Peyer's patch (tissue), 4 donors: ENCODE measurements at places on chromosomes 2 and 18.

- no peak for DNase-seq
These were observed 60.0 kb downstream of the MAPK4 start for GRCh38 chr18:50619861-50620275.

GRCh38 chr2:40361478-40361877 is 90.4 kb downstream of the SLC8A1 start:
- DNase-seq: no peak

GRCh38 chr18:59929621-59930295 is 30.0 kb downstream of the PMAIP1 start:
- DNase-seq: no peak

DNA sequence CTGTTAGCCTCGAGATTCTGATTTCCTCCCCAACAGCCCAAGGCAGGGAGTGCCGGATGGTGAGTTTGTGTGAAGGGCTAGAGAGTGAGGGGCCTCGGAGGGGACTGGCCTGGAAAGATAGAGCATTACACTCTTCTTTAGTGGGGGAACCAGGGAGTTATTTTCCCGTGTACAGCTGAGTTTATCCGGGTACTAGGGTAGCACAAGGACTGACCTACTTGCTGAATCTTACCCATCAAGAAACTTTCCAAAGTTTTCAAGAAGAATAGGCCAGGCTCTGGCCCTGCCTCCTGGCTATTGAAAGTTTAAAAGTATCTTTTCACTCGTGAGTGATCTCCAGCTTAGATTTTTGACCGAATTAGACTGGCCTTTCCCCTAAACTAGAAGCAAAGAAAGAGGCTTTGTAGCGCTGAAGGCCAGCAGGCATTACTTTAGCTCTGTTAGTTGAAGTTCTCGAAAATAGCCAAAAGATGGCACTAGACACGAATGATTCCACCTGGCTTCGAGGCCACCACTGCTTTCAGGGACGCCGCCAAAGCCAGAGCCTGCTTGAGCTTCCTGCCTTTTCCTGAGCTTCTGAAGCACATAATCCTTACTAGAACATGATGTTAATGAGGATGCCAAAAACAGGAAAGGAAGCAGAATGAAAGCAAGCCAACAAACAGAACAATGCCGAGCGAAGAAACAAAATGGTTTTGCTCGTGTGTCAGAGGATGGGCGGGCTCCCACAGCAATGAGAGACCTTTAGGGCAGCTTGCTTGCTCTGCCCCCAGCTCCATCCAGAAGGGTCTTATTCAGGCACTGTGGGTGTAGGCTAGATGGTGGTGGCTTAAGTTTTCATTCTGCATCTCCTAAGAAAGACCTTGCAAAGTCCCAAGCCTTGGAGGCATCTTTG is 55.8 kb downstream of the TSN start:
- no peak for DNase-seq

GRCh38 chr2:1964659-1965058 is 220.3 kb upstream of the PXDN start:
- DNase-seq: no peak

GRCh38 chr2:218125626-218126080 is at the start of gene CXCR2:
Gene CXCR2 (plus strand): TSS chr2:218126028. CDS start chr2:218134802, 8,774 bp downstream.
- peak; percentile 17 for DNase-seq

- DNase-seq: no peak
These were observed 68.1 kb downstream of the CLHC1 start for GRCh38 chr2:55163941-55164390.

DNA sequence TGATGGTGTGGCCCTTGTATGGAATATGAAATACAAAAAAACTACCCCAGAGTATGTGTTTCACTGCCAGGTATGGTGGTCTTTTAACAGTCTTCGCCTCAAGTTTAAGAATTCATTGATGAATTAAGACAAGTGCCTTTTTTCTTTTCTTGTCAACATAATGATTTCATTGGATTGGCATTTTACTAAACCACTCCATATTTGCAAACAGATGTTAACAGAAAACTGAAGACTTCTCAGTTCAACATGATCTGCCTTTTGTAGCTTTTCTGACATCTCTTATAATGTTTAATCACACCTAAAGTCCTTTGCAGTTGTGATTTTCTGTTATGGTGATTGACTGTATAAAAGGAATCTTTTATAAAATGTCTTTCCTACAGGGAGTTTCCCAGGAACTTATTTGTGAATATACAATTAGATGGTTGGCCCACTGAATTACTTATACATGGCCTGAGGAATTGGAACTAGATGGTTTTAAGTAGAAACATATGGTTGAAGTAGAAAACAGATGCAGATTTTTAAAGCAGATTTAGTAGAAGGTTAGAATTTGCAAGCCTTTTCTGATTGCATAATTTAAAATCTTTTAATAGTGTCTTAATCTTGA is 39.7 kb downstream of the DYNC1I2 start:
- DNase-seq: no peak

DNA sequence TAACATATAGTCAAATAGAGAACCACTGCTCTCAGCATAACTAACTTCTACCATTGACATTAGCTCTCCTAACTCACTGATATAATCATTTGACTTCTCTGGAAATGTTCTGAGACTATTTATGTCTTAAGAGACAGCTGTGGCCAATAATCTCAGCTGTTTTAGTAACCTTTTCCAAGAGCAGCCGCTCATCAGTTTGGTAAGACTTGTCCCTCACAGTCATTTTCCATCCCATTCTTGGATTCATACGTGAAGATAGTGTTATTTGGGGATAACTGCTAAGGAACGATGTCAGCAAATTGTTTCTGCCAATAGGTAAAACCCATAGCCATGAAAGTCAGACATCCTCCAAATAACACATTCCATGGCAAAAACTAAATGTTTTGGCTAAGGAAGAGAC is 127.8 kb downstream of the LNPK start:
- DNase-seq: no peak

DNA sequence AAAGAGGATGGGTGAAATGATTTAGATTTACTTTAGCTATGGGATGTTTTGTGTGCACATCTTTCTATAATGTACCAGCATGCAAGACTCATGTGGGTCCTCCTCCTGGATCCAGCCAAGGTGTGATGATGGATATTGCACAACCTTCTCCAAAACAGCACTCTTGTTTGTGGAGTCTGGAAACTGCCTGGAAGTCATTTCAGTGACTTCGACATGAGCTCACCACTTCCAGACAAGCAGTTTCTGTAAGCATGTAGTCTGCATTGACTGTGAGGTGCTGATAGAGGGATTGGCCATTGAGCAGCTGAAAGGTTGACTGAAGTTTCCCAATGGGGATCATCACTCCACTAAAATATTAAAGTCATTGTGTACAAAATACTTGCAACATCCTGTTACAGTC is 154.0 kb downstream of the TRIB2 start:
- no peak for DNase-seq

GRCh38 chr2:229539628-229540027 is 174.7 kb downstream of the DNER start:
- DNase-seq: no peak

GRCh38 chr2:100857341-100857740 is 37.4 kb downstream of the NPAS2 start:
- no peak for DNase-seq

- DNase-seq: no peak
These were observed 312.3 kb downstream of the PRKCE start for GRCh38 chr2:45963816-45964215.

- no peak for DNase-seq
These were observed 117.3 kb downstream of the TTC27 start for GRCh38 chr2:32745191-32745590.

- peak; percentile 34 for DNase-seq
These were observed 104.6 kb upstream of the CTDP1 start for GRCh38 chr18:79574938-79575525.

GRCh38 chr2:130338793-130339345 is 3.8 kb upstream of the IMP4 start:
- no peak for DNase-seq

DNA sequence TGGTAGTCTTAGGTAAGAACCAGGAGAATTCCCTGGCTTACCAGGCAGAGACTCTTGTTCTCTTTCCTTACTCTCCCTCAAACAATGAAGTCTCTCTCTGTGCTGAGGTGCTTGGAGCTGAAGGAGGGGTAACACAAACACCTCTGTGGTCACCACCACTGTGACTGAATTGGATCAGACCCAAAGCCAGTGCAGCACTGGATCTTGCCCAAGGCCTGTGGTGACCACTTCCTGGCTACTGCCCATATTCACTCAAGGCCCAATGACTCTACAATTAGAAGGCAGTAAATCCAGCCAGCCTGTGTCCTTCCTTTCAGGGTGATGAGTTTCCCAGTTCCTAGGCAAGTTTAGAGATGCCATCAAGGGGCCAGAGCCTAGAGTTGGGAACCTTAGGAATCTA is 706.8 kb downstream of the SLC4A3 start:
- no peak for DNase-seq

DNA sequence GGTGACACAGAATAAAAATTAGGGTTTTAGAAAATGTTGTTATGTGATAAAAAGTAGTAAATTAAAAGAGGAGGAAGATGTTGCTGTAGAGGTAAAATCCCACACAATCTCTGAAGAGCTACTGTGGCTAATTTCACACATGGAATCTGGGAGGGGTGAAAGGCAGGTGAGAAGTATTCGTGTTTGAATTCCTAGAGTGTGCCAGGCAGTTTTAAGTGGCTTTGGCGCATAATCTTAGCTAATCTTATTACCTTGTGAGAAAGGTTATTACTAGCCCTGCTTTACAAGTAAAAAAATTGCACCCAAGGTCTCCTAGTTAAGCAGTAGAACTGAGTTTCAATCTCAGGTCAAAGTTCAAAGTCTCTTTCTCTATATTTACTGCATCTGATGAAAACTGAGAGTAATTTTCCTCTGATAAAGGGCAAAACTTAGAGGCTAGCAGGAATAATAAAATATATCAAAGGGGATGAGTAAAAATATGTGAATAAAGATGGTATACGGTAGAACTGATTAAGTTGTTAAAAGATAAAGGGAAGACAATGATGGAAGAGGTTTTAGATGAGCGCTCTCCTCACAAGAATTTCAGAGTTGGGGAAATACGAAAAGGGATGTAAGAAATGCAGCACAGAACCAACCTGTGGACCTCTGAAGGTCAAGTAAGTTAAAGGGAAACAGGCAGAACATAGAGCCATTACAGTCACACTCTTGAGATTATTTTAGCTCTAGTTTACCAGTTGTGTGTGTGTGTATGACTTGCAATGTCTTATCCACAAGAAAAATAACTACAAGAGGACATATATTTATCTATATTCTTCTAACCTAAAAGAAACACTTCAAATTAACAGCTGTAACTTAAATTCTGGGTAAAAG is 34.8 kb downstream of the GAREM1 start:
- no peak for DNase-seq

GRCh38 chr2:234917211-234917975 is 34.4 kb upstream of the SH3BP4 start:
- DNase-seq: no peak

DNA sequence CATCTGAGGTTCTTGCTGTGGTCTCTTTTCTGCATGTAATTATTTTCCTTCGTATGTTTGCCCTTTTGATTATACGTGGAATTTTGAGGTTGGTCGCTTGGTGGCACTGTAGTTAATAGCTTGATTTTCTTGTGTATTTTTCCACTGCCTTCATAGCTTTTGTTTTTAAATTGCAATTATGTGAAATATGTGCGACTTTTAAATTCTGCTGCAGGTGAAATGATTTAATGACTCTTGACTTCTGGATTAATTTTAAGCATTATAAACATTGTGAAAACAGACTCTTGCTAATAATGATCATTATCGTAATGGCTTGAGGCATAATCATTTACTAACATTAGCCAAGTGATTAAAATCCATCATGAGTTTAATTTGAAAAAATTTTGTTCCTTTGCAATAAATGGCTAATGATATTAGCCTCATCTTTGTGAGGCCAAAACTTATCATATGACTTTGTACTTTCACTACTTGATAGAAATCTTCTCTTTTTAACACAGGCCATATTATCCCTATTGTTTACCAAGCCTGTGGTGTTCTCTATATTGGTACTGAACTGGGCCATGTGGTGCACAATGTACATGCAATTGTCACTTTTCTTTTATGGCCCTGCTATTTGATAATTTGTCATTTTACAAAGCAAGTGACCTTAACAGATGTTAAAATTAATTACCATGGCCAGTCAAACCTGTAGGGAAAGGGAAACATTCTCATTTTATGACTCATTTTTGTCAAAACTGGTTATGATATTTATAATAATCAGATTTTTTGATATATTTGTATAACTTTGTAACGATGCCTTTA is 62.8 kb upstream of the NEUROD1 start:
- peak; percentile 65 for DNase-seq

DNA sequence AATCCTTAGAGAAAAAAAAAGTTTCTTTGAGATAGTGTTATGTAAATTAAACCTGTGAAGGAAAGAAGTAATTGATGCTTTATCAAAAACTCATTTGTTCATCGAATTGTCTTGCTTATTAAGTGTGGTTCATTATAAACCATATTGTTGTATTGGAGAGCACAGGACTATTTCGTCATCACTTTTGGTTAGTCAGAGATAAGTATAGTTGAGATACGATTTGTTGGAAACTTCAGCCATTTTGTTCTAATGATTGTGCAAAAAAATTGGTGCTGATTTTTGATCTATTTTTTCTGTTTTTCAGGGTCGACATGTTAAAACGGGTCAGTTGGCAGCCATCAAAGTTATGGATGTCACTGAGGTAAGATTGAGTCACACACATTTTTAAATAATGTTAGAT is 92.9 kb downstream of the MAP4K4 start:
- DNase-seq: no peak

DNA sequence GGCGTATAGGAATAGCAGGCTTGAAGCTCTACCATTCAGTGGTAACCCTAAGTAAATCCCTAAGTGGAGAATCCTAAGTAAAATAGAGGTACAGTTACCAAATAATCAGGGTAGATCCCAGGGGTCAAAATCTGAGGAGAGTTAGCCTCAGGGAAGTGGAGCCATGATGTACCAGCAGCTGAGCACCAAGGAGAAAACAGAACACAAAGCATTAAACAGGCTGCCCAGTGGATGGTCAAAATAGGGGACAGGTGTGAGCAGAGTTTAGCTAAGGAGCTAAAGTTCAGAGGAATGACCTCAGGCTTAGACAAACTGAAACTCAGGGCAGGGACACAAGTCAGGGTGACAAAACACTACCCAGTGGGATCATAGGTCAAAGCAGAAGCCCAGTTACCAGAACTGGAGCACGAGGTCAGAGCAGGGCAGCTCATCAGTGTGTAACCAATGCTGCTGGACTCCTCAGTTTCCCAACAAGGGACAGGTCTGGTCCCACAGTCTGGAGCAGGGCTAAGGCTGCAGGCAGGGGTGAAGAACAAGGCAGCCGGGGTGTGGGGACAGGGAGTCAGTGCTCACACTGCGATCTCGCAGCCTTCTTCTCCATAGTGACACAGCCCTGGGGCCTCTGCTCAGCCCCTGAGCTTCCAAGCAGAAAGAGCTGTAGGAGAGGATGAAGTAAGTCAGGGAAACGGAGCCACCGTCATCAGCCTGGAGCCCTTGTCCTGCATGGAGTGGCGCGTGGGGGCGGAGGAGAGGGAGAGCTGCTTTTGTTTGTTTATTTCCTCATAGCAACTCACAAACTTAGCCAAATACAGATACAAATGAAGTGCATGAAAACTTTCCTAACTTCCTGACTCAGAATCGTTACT is 264.0 kb downstream of the MREG start:
- DNase-seq: peak; percentile 69

DNA sequence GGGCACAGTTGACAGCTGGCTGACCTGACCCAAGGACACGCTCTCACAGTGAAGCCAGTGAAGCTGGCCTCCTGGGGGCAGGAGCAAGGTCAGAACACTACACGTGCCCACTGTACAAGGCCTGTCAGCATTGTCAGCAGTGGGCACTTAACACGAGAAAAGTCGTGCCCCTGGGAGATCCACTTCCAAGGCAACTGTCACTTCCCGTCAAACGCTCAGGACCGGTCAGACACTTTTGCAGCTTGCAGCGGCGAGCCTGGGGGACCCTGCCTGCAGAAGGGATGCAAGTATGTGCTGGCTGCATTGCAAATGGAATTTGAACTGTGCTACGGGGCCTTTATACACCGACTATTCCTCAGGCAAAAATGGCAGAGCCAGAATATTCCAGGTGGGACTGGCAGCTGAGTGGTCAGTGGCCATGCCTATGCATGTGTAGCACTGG is 176.2 kb downstream of the BCL2 start:
- DNase-seq: no peak
